ENCODE measurements at places on chromosomes 12 and 14. TPM values are rescaled to one million over a fixed set of nuclear protein-coding genes. Genes with fewer than 3 reads are reported as not detected.

DNA sequence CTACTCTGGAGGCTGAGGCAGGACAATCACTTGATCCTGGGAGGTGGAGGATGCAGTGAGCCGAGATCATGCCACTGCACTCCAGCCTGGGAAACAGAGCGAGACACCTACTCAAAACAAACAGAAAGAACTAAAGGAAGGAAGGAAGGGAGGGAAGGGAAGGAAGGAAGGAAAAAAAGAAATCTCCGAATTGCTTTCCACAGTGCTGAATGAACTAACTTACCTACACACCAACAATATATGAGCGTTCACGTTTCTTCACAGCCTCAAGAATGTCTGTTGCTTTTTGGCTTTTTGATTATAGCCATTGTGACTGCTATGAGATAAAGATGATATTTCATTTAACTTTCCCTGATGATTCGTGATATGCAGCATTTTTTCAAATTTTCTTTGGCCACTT, 1343.7 kb downstream of the LRFN5 start:
- DNase-seq, result no peak

DNA sequence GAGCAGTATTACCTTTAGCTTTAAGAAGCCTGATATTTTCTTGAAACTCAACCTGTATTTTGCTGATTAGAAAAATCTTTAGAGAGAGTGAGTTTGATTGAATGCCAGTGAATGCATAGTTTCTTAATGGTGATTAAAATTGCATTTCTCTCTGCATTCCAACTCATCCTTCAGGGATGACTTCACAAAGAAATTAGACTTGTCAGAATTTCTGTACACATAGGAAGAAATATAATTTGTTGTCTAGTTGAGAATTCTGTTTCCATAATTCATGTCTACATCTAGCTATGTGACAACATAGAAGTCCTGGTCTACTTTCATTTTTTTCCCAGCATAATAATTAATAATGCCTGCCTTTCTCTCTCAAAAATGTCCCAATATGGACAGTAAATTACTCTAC, 136.6 kb downstream of the OTOGL start:
- no peak for DNase-seq

- no peak for DNase-seq
Observed at GRCh38 chr14:104472073-104472472, 107.5 kb upstream of the C14orf180 start.

GRCh38 chr14:67522270-67522669, 10.8 kb upstream of the PLEKHH1 start:
- no peak for DNase-seq

- no peak for DNase-seq
Observed at GRCh38 chr14:30532264-30532663, 26.7 kb upstream of the G2E3 start.

Gene PIWIL1
- total RNA-seq, result 0.32 TPM

All from ovary (tissue), 10 donors.